Effector CD8-positive, alpha-beta T cell (primary cell): ENCODE measurements at places on chromosomes 3 and 15.

- DNase-seq, result no peak
Measured at GRCh38 chr3:136637176-136637575, 115.0 kb downstream of the STAG1 start.

- DNase-seq, result no peak
Measured at GRCh38 chr3:37346227-37347005, 172.0 kb upstream of the LRRFIP2 start.

- DNase-seq, result no peak
Measured at GRCh38 chr3:127628788-127629466, at the start of gene PODXL2. PODXL2 (plus strand) TSS chr3:127629185; CDS start chr3:127629220, 35 bp downstream.

DNA sequence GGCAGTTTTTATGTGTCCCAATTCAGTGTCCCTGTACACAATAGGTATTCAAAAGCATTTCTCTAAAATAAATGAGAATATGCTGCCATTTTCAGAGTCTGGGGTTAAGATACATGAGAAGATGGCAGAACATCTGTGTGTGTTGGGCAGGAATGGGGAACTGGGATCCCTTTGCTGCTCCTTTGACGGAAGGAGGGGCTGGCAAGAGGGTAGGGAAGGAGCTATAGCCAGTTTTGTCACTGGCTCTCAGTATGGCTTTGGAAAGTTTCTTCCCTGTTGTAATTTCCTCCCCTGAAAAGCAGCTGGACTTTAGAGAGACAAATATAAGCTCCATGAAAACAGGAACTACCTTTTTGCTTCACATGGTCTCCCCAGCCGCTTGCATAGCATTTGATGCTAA, 137.5 kb upstream of the PRR23C start:
- DNase-seq, result no peak

DNA sequence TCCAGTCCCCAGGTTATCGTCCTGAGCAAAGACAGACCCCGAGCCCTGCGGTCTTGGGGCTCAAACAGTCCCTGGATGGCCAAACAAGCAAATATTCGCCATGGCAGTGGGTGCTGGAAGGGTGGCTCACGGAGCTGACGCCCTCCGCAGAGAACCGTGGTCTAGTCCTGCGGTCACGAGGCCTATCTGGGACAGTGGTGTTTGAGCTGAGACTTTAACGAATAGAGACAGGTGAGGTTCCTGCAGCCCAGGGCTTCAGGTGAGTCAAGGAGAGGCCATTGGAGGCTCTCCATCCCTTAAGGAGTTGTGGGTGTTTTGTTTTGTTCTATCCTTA, 399 bp upstream of the SUCLG2 start:
- DNase-seq, result peak; percentile 35

DNA sequence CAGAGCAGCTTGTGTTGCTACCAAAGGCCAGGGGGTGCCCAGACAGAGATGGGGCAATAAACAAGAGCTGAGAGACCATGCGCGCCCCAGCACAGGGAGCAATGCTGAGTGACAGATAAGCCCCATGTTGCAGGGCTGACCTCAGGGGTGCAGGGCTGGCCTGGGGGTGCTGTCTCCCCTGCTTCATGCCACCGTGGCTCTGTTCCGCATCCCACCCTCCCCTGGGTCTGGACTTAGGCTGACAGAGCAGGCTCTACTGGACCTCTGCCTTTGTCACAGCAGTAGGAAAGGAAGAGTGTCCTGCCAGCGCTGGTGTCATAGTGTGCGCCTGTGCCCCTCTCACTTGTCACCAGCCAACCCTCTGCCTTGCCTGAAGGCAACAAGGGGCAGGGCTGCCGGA, 67.4 kb upstream of the IQSEC1 start:
- DNase-seq, result no peak

DNA sequence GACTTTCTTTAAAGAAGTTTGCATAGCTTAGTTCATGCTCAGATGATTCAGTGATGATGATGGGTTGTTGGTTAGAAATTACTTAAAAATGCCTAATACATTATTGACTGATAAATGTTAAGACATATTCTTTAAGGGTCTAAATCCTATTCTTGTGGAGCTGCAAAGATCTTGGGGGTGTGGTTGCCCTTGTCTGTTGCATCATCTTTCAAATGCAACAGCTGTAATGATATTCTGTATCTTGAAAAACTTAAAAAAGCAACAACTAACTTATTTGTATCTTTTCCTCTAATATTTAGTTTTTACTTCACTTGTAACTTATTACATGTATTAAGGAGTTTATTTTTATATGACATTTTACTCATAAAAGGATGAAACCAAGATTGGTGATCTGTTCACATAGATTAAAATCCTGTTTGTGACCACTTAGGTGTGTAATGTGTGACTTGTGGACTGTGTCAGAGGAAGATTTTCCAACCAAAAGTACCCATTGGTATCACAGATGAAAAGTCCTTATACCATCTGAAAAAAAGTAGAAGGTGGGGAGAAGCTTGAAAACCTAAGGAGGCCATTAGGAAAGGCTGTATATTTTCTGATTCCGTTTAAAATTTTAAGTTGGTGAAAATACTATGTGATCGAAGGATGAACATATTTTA, 142.8 kb downstream of the IGF1R start:
- no peak for DNase-seq

- DNase-seq, result no peak
Measured at GRCh38 chr15:66780973-66781718, 79.1 kb downstream of the SMAD6 start.

- no peak for DNase-seq
Measured at GRCh38 chr3:46477145-46477544, 12.4 kb upstream of the LTF start.

GRCh38 chr3:85939074-85939482, 980.3 kb downstream of the CADM2 start:
- DNase-seq, result no peak

GRCh38 chr15:40133544-40133943, 24.9 kb upstream of the BMF start:
- no peak for DNase-seq

- DNase-seq, result no peak
Measured at GRCh38 chr3:44186111-44186672, 55.5 kb upstream of the TOPAZ1 start.

- no peak for DNase-seq
Measured at GRCh38 chr3:69770976-69771634, 31.8 kb downstream of the MITF start.

DNA sequence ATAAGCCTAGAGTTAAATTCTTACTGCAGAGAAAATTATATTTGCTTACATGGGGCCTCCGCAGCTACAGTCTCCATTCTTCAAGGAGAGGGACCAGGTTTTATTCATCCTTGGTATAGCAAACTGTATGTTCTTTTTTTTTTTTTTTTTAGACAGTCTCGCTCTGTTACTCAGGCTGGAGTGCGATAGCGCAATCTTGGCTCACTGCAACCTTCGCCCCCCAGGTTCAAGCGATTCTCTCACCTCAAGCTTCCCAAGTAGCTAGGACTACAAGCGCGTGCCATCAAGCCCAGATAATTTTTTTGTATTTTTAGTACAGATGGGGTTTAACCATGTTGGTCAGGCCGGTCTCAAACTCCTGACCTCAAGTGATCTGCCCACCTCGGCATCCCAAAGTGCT, 2.1 kb downstream of the SHQ1 start:
- no peak for DNase-seq

GRCh38 chr3:185823078-185824044, 1.5 kb downstream of the IGF2BP2 start:
- DNase-seq, result no peak

DNA sequence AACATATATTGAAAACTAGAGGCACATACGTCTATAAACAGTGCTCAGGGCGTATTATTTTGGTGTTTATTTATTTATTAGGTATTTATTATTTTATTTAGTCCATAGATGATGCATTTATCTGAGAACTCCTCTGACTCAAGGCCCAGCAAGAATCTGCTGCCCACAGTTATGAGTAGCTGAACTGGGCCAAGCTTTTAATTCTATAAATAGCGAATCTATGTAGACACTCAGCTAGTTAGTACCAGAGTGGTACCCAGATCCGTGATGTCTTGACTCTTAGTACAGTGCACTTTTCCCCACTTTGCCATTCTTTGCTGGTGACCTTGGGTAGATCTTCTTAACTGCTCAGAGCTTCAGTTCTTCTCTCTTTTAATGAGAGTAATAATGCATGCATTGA, 370.4 kb upstream of the TPRG1 start:
- DNase-seq, result no peak

GRCh38 chr3:9316881-9317361, 45.9 kb upstream of the THUMPD3 start:
- no peak for DNase-seq

GRCh38 chr3:131221731-131222130, 159.8 kb upstream of the NUDT16 start:
- no peak for DNase-seq

DNA sequence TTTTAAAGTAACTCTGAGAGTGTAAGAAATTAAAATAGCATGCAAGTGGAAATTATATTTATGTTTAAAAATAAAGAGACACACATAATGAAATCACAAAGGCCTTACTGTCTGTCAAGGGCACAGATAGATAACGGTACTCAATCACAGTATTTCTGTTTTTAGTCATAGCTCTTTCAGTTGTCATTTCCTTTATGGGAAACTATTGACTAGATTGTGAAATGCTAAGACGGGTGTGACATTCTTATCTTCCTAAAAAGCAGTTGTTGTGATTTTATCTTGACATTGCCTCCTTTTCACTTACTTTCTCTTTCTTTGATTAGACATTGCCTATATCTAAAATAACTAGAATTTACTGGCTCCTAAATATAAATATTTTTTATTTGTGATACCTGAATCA, 100.1 kb upstream of the PLSCR5 start:
- no peak for DNase-seq

DNA sequence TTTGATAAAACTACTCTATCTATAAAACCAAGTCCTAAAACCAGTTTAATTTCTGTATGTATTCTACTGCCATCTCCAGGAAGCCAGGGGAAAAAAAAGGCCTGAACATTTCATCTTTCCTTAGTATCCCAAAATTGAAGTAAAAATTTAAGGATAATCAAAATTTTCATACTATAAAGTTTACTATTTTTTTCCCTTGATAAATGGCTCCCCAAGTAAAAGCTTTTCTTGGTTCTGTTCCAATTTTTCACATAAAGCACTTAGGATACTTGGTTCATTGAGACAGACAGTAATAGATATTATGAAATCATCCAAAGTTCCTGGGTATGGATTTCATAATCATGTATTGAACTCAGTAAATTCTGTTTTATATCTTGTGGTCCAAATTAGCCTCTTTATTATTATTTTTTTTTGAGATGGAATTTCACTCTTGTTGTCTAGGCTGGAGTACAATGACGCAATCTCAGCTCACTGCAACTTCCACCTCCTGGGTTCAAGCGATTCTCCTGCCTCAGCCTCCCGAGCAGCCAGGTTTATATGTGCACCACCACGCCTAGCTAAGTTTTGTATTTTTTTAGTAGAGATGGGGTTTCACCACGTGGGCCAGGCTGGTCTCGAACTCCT, 34.5 kb downstream of the ICE2 start:
- no peak for DNase-seq

DNA sequence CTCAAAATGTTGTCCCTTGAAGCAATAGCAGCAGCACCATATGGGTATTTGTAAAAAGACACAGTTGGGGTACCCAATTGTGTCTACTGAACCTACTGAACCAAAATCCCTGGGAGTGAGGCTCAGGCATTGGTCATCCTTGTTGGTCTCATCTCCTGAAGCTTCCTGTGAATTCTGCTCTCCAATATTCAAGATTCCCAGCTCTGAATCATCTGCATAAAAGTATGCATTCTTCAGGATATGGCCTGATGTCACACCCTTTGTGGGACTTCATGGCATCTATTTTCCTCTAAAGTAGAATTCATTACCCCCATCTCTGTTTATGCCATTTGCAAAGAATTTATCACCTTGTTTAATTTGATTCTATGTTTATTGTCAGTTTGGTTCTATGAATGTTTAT, 13.3 kb upstream of the PTX3 start:
- no peak for DNase-seq

- no peak for DNase-seq
Measured at GRCh38 chr15:71153823-71154524, 38.7 kb downstream of the THSD4 start.

- DNase-seq, result no peak
Measured at GRCh38 chr15:36731025-36731424, 151.6 kb downstream of the CDIN1 start.

DNA sequence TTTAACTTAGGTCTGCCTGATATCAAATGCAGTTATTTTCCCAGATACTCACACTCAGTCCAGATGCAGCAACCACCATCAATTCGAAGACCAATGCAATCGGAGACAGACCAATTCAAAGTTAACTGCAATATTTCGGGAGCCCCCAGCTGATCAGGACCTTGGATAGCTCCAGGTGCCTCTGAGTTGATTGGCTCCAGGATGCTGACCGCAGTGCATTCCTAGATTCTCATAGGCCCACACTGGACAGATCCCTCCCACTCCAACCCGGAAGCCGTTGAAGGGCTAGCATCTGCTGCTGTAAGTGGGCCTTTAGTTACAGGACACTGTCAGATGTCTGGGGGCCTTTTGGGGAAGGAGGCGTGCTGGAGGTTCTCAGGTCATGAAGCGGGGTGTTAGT, 89.5 kb upstream of the ATP2B2 start:
- DNase-seq, result no peak

GRCh38 chr3:15676259-15676658, 74.7 kb downstream of the BTD start:
- no peak for DNase-seq

DNA sequence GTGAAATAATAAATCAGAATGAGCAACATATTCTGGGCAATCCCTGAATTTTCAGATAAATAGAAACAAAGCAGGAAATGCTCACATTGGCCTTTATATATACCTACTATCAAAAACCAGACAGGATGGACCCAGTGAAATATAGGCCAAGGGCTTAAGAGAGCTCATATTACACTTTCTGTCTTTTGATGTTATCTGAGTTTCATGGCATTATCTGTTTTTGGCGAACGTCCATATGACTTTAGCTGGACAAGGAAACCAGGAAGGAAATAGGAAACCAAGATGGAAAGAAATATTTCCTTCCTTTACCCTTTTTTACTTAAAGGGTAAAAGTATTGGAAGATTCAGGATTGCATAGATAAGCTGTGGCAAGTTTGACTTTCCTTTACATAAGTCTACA, 274.8 kb downstream of the THSD4 start:
- no peak for DNase-seq

DNA sequence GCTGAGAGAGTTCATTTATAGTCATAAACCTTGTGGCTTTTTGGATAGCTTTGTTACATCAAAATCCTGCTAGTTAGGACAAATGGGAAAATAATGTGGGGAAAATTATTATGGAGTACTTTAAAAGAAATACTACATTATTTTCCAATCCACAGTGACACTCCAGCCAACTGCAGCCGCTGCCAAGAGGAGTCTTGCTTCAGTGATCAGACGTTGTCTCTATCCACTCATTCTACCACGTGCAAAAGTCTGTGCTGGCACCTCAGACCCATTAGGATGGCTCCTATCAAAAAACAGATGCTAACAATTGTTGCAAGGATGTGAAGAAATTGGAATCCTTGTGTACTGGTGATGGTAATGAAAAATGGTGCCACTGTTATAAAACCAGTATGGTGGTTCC, 128.6 kb upstream of the IQSEC1 start:
- DNase-seq, result no peak

DNA sequence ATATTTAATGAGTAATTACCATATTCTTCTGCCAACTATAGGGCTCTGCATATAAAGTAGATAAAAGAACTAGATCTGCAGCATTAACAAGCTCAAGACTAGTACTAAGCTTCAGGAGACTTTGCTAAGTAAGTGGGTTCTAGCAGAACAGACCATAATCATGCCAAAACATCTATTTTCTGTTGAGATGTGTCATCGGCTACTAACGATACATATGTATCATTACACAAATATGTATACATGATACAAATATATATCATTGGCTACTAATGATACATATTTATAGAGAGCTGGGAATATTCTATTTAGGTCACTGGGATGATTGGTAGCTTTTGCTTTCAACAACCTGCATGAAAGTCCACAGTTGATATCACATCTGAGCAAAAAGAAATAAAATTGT, 185.8 kb upstream of the DCBLD2 start:
- DNase-seq, result no peak
